NB4 (cell line): ENCODE measurements at places on chromosomes 7 and 10.

DNA sequence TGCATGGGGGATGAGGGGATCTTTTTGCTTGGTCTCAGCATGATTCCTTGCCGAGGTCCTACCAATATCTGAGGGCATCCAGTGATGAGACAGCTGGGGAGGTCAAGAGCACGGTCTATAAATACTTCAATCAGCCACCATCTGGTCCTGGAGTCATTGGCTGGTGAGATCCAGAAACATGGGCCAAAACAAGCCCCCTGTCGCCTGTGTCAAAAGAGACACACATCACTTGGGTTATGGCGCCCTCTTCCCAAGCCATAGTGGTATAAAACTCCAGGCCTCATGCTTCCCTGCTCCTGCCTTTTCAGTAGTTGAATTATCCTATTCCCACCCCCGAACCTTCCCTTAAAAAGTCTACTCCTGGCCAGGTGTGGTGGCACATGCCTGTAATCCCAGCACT, 60.9 kb downstream of the SLC35B4 start:
- DNase-seq: peak; percentile 13

DNA sequence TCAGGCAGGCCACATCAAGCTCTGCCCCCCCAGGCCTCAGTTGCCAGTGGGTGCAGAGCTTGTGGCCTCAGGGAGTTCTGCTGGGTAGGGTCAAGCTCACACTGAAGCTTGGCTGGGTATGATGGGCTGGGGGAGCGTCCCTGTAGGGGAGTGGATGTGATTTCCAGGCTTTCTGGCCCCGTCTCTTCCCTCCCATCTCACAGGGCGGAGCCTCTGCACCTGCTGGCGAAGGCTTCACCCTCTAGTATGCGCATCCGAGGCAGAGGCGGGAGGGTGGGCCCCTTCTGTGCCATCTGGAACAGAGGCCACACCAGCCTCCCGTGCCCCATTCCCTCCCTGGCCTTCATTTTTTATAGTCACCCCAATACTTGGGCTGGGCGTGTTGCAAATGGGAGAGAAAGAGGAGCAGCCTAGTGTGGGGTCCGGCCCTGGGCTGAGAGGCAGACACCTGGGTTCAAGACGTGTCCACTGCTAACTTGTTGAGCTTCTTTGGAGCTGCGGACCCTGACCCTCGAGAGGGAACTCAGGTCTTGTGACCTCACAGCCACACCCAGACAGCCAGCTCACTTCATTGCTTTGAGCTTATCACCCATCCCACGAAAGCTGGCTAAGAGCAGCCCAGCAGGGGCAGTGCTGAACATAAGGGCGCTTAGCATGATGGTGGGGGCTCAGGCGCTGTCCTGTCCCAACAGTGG, 2.3 kb downstream of the AQP1 start:
- DNase-seq: no peak

DNA sequence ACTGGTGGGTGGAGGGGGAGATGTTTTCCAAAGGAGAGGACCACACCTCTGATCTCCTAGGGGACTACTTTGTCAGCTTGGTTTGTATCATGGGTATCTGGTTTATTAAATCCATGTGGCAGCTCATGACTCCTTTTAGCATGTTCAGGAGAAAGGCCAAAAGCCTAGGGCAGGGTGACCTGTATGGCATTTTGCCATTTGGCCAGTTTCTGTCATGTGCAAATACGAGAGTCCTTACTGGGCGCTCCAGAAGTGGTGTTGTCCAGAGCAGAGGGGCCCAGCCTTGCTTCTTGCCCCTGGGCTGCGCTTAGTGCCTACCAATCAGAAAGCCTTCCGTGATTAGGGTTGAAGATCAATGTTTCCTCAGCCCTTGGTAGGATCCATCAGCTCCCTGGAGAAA, 31.0 kb downstream of the ADRA2A start:
- no peak for DNase-seq

- no peak for DNase-seq
These were observed 406.3 kb downstream of the GALNT17 start for GRCh38 chr7:71538210-71538609.

DNA sequence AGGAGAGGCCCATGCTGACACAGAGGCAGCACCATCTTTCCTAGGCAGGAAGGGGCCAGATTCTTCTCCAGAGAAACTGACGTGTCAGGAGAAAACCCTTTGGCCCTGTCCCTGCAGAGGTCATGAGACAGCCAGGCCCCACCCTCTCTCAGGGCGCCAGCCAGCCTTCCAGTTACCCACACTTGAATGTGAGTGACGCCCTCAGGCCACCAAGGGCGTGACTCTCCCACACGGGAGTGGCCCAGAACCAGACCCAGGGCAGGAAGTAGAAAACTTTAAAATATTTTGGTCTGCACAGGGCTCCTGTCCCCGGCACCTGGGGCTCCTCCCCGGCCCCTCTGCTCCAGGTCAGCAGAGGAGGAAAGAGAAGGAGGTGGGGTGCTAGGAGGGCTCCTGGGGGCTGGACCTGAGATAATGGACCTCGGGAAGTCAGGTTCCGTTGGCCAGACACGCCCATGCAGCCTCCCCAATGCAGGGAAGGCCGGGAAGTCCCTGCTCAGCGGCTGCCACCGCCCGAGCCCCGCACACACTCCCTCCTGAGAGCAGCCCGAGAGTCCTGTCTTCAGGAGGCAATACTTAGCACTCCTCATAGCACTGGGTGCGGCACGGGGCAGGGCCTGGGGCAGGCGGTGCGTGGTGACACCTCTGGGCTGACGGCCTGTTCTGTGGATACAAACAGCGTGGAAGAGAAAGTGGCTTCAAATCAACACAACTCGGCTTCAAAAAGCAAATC, 67.0 kb upstream of the CFAP46 start:
- no peak for DNase-seq

DNA sequence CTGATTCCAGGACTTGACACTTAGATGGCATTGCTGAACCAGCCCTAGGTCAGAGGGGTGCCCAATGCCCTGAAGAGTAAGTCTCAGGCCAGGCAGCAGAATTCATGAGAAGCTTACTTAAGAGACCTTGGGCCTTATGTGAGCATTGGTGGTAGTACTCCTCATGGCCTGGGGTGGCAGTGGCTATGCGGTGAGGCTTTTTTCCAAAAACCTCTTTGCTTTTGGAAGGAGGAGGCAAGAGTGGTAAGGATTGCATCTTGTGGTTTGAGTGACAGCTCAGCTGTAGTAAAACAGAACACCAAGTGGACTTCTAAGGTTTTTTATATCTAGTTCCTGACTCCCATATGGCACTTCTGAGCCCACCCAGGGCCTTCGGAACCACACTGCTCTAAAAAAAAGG, 459.0 kb upstream of the STEAP1 start:
- DNase-seq: peak; percentile 9

DNA sequence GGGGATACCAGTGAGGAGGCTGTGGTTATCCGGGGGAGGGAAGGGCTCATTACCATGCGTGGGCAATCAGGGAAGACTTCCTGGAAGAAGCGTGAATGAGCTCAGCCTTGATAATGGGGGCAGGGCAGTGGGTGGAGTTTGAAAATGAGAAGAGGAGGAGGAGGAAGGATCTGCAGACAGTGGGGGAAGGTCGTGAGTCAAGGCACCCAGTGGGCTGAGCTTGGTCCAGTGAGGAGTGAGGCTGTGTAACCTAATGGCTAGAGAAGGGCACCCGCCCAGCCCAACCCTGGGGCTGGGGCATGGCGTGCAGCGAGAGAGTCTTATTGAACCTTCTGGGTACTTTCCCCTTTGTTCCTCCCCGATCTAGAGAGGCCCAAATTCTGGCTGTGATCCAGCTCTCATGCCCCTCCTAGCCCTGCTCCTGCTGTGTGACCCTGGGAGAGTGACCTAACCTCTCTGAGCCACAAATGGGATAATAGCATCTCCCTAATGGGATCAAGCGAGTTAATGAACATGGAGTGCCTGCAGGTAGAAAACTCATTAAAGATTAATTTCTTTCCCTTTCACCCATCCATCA, 31.5 kb downstream of the CLIP2 start:
- peak; percentile 62 for DNase-seq

DNA sequence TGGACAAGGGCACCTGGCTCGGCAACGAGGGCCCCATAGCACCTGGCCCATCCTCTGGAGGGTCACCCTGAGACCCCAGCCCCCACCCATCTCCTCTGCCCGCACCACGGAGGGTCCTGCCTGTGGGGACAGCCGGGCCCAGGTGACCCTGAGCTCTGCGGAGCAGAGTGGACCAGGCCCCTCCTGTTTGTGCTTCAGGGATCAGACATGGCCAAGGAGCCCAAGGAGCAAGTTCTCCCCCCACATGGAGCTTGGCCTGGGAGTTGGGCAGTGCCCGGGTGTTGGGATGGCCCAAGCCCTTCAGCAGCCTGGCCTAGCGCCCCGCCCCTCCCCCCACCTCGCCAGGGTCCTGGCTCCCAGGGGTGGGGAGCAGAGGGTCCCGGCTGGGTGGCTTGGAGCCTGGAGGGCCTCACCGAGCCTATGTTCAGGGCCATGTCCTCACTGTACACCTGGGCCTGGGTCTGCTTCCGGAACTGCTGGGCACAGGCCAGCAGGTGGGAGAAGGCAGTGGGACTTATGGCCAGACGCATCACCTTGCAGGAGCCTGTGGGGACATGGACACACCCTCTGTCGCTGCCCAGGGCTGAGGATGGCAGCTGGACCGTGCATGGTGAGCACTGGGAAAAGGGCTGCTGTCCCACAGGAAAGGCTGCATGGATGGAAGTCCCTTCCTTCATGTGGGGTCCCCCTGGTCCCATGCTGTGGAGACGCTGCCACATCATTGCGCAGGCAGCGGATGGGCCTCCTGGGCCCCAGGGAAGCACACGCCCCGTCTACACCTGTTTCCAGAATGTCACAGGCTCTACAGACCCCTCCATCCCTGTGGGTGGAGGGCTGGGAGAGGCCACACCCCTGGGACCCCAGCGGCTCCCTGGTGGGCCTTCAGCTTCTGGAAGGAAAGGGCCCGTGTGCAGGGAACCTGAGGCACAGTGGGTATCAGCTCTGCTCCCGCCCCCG, 49.2 kb upstream of the NKX6-2 start:
- DNase-seq: no peak

DNA sequence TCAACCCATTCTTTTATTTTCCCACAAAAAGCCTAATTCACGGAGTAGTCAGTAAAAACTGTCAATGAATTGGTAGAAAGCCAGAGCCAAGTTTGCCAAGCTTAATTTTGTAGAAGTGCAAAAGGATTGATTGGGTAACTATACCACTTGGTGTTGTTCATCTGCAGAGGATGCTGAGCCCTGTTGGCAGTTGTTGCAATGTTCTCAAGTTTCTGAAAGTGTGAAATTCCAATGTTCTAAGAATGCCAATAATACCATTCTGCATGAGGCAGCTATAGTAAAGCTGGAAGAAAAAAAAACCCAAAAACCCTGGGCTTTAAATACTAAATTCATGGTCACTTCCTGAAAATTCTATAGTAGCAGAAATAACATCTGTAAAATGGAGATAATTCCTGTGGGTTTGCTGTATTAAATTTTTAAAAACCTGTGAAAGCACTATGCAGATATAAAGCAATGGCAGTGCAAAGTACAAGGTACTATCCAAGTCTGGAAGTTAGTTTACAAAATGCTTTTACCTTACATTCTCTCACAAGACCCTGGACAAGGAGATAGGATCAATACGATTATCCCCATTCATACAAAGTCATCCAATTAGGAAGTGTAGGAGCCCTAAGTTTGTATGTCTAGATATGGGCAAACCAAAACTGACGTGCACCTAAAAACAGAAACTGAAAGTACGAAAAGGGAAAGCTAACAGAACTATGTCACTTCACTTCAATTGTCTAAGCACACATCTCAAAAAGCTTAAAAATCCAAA, 6.0 kb upstream of the PON1 start:
- DNase-seq: peak; percentile 10

DNA sequence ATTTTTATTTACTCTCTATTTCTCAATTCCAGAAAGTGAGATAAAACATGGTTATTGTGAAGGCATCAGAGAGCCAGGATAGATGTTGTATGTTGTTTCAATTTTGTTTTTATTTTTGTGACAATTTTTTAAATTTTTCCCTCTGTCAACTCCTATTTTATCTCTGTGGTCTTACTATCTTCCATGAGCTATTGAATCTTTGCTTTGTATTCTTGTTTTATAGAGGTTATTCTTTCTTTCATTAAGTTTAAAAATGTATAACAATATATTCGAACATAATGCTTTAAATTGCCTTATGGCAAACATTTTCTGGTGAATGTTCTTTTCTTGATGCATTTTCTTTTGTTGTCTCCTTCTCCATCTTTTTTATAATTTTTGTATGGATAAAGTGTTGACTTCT, 78.4 kb downstream of the POU6F2 start:
- no peak for DNase-seq

DNA sequence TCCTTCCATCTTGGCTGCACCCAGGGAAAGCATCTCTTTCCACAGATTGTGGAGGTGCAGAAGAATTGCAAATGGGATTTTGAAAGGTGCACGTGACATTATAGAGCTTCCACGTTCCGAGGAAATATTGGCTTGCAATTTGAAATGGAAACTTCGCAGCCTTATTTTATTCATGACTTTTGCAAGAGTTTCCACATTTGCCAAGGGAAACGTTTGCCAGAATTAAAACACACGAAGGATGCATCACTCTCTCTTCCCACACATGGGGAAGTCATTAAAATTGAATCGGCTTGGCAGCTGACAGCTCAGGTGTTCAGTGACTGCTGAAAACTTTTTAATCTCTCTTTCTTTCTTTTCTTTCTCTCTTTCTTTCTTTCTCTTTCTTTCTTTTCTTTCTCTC, 475.4 kb upstream of the IGFBP3 start:
- no peak for DNase-seq

- no peak for DNase-seq
These were observed 13.5 kb downstream of the GCC1 start for GRCh38 chr7:127571741-127572505.

DNA sequence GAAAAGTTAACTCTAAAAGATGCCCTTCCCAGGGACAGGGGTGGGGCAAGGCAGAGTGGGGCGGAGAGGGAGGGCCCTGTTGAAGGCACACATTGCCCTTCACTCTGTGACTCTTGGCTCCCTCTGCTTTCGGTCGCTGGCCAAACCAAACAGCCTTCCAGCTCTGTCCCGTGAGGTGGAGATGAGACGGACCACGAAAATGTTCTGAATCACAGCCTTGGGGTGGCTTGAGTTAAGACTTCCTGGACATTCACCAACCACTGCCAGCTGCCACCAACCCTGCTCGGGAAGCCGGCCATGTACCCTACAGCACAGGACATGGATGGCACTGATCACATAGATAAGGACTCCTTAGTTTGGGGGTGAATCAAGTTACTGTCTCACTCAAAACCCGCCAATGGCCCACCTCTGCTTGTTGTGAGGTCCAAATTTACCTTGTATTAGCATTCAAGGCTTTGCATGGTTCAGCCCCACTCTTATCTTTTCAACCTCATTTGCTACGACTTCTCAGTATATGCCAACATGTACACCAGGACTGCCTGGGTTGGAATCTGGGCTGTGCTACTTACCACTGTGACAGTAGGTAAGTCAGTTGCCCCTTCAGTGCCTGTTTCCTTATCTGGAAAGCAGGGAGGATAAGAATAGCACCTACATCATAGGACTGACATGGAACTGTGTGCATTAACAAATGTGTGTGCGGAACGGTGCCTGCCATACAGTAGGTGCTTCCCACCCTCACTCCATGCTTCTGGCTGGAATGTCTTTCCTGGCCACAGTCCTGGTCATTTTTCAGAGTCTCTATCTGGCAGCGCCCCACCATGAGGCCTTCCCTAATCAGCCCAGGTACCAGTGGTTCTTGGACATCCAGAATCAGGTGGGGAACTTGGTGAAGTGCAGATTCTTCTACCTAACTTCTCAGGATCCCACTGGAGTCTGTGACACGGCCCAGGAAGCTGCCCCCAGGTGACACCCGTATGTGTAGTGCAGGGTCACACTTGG, 28.0 kb downstream of the ITPRIP start:
- no peak for DNase-seq
